ENCODE measurements at places on chromosomes 6 and 20.

DNA sequence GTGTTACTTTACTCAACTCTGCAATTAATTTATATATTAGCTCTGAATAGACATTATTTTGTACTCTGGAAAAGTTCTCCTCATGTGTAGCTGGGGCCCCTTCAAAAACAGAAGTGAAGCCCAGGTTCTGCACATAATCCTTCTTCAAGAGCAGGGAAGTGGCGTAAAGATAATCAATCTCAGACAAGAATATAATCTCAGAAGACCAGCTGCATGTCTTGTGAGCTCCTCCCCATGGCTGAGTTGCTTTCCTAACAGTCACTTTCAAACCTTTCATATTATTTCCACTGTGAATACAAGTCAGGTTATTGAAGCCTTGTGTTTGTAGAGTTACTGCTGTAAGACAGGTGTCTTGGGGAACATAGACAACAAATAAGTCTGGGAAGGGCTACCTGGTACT lies 691.9 kb downstream of the RFPL4B start:
- no peak for DNase-seq

DNA sequence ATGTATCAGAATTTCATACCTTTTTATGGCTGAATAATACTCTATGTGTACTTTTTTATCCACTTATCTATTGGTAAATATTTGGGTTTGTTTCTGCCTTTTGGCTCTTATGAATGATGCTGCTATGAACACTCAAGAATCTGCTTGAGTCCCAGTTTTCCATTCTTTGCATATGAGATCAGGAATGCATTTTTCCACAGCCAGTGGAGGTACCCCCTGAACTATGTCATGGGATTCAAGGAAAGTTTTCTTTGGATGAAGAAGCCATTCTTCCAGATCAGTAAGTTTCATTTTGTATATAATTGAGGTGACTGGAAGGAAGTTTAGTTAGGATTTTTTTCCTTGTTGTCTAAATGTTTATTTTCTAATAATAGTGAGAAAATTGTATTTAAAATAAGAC lies 40.9 kb downstream of the NKX2-4 start:
- no peak for DNase-seq

GRCh38 chr6:127907960-127908640 lies 7.2 kb upstream of the THEMIS start:
- no peak for DNase-seq

- DNase-seq, result no peak
Observed at GRCh38 chr6:43453831-43454230, 1.5 kb downstream of the DLK2 start.

GRCh38 chr6:148866657-148867268 lies 119.9 kb downstream of the UST start:
- no peak for DNase-seq

GRCh38 chr20:4017051-4017712 lies 1.8 kb upstream of the RNF24 start:
- DNase-seq, result no peak

Measured in NCI-H2081 treated with DMSO at 0.1 percent for 48 hours (cell line).